Activated CD4-positive, alpha-beta T cell treated with anti-CD3 and anti-CD28 coated beads, Interleukin-2, Interleukin-4, amounts not matched to agents 100 ng/mL and 50 ng/mL, durations not matched to agents 16 hours and 8 hours (primary cell): ENCODE measurements at places on chromosomes 1 and 21.

DNA sequence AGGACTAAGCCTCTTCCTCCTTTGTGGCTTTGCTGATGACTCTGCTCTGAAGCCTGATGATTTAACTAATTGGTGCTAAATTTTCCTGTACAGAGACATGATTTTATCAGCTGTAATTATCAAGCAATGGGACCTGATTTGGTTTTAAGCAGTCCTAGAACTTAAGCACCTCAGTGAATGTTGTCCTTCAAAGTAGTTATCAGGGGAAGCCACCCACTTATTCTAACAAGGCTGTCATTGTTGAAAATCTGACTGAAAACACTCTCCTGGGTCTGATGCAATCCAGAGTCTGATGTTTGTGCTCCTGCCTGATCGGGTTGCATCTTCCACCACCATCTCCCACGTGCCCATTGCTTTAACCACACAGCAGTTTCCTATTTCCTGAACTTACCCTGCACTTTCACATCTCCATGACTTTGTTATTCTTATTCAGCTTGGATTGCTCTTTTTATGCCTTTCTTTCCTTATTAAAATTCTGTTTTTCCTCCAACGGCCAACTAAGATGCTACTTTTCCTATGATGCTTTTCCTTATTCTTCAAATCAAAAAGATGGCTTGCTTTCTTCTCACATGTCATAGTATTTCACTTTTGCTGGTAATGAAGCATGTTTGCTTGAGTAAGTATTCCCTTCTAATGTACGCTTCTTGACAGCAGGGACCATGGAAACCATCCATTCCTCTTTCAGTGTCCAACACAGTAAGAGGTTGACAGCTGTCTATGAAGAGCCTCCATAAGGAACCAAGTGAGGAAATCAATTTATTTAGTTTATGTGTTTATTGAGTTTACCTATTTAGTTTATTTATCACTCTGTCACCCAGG is 55.0 kb downstream of the S1PR1 start:
- DNase-seq: peak; percentile 81

DNA sequence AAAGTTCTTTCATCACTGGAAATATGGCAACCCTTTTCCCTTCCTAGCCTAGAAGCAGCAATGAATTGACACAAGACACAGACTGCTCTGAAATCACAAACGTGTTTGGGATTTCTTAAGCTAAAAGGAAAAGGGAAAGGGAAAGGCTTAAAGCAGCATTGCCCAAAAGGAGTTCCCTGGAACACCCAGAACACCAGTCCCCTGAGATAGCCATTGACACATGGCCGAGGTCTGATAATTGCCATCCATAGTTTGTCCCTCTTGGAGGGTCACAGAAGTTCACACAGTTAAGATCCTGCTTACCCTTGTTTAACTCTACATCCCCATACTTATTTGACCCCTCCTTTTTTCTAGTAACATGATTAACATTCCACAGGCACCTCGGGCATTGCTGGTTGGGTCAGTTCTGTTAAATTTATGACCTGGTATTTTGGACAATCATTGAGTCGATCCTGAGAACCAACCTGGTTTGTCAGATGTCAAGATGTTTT is 72.9 kb downstream of the ZNF281 start:
- no peak for DNase-seq

DNA sequence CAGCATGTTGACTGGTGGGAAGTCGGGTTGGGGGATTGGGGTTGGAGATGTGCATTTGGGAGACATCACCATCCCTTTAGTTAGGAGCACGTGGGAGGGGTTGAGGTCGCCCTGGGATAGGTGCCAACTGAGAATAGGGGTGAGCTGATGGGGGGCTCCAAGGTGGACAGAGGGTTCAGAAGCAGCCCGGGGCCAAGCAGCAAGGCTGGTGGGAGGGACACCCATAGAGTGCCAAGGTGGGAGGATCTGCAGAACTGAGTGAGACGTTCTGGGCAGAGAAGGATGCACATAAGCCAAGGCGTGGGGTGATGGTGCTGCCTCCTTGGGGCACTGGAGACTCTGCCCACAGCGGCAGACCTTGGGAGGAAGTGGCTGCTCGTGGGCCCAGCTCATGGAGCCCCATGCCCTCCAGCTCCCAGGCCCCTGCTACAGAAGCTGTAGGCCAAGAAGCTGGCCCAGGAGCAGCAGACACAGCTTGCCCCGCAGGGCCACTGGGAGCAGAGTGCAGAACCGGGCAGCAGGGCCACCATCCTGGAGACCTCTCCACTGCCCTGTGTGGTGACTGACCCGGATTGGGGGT is 31.4 kb upstream of the PKP1 start:
- no peak for DNase-seq

- DNase-seq: peak; percentile 19
These were observed 1.8 kb downstream of the PTTG1IP start for GRCh38 chr21:44871576-44872269.

DNA sequence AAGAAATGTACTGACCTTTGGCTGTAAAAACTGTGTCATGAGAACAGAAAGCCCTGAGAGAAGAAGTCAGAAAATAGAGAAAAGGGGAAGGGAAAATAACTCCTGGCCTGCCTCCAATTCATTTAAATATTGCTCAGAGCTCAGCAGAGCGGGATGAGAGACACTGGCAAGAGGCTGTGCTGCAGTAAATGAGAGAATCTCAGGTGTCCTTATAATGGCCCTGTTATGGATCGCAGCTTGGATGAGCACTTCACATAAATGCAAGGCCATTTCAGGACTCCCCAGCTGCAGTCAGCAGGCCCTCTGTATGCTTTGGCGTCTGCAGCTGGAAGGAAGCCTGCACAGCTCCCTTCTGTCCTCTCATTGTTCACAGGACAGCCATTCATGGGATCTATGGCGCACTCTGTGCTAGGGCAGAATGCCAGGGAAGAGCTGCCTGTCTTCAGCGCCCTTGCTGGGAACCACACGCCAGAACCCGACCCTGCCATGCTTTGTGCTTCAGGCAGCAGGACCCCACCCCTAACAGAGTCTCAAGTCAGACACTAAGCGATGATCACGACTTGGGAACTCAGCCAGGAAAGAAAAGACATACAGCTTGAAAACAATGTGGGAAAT is 20.7 kb upstream of the ABCB10 start:
- DNase-seq: no peak

DNA sequence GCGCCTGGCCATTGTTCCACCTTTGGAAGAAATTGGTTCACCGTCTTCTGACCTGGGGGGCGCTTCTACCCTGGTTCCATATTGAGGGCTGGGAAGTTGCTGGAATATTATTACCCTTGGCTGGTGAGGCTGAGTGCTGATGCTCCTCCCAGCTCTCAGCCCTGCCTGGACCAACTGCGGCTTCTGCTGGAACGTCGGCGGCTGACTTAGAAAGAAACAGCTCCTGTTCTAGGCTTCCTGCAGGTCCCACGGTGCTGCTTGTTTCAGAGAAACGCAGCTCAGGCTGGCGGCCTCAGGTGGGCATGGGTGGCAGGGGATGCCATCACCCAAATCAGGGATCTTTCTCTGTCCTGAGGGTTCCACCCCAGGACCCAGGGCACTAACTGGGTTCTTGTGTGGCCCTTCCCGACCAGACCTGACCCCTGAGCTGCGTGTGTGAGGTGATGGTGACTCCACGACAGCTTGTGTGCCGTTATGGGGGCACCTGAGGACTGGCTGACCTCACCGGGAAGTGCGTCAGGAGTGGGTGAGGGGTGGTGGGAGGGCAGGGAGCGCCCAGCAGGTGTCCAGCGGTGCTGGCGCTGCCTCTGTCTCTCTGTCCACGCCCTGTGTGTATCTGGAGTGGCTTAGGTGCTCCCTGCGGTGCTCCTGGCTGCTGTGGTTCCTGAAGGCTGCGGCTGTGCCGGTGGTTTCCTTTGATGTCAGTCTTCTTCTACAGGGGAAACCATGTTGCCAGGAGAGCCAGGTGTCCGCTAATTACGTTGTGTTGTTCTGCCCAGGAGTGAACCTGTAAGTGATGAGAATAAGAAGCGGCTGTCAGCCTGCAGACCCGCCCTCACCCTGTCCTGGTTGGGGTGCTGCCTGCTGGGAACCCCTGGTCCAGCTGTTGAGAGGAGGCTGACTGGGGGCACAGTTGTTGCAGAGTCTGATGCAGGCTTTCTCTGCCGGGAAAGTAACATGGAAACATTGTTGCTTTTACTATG is 8.9 kb downstream of the SKI start:
- no peak for DNase-seq

DNA sequence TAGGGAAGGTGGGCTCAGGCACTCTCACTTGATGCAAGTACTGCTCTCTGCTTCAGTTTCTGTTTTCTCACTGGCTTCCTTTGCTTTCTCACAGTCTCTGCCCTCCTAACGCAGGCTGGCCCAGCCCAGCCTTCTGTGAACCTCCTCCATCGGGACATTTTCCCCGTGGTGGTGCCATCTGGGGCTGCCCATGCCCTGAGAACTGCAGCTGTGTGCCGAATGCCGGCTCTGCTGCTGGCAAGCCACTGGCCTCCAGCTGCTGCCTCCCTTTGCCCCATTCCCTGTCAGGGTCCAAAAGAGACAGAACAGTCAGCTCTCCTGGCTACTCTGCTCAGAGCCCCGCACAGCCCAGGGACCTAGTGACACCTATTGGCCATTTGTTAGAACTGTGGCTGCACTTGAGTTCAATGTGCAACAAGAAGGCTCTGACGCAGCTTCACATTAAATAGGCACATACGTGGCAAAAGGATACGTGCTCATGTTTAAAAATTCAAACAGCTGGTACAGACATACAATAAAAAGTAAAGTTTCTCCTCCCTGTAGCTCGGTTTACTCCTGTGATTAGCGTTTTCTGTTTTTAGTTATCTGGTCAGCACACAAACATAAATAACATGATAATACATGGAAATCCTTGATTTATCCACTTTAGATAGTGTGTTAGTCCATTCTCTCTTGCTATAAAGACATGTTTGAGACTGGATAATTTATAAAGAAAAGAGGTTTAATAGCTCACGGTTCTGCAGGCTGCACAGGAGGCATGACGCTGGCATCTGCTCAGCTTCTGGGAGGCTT is 46.6 kb downstream of the FCRL5 start:
- DNase-seq: peak; percentile 33

DNA sequence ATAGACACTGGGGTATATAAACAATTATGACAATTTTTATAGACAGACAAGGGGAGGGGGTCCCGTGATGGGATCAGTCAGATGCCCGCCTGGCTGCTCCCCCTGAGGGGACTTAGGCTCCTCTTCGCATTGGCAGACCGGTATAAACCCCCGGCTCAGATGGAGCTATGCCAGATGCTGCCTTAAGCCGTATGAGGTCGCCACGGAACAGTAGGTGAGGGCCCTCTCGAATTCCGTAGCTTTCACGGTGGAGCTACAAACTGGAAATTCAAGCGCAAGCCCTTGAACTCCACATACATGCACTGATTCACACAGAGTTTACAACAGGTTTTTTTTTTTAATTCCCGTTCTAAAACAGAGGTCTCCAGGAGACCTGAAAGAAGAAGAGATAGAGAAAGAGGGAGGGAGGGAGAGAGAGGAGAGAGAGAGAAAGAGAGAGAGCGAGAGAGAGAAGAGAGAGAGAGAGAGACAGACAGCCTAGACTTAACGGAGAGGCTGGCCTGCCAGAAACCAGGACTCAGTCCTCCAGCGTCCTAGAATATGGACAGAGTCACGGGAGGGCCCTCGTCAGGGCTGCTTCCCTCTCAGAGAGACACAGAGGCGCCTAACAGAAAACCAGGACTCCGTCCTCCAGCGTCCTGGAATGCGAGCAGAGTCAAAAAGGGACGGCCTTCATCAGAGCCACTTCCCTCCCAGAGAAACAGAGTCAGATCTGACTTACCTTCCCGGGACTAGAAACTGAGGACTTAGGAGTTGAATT is 24.4 kb upstream of the TMEM54 start:
- peak; percentile 19 for DNase-seq

GRCh38 chr1:189669846-189670245 is 807.8 kb downstream of the BRINP3 start:
- no peak for DNase-seq

DNA sequence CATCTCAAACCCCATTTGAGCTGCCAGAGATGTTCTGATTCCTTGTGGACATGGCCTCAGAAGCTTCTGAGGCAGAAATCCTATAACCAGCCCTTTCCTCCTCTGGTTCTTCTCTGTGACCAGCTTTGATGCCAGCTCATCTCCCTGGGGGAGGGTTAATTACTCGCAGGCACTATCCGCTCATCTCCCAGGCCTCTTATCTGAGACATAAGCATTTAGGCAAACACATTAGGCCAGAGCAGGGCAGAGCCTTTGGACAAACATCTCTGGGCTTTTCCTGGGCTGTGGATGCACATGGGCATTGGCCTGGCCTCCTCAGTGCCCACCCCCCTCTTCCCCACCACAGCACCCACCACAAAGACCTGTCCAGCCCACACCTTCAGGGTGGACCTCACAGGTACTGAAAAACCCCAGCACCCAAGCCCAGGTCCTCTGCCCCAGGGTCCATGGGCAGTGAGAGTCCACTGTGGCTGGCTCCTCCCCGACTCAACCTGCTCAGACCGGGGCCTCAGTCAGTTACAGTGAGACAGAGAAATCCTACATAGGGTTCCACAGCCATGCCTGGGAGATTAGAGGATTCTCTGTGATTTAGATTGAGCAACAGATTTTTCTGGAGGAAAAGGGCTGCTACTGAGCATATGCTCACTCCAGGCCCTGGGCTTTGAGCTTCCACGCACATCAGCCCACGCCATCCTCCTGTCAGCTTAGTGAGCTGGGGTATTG is 26.9 kb downstream of the IGSF21 start:
- DNase-seq: no peak

GRCh38 chr1:24769656-24770651 is 24.7 kb downstream of the CLIC4 start:
- DNase-seq: no peak

- no peak for DNase-seq
These were observed 83.3 kb upstream of the TNR start for GRCh38 chr1:175826705-175827104.

GRCh38 chr1:55696891-55697290 is 481.7 kb upstream of the USP24 start:
- no peak for DNase-seq

DNA sequence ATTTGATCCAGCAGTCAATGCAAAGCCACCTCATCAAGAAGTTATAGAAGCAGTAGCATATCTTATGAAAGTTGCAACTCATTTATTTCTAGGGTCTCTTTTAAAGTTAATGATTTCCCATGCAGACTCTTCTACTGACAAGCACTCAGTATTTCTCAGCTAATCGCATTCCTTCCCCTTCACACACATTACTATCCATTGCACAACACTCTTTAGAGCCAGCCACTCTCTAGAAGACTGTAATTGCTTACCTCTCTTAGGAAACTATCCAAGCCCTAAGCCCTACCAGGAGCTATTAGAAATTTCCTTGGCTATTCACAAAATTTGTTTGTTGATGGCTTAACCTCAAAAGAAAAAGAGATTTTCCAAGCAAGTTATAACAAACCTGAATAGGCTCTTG is 106.0 kb downstream of the ADAMTS1 start:
- DNase-seq: no peak

GRCh38 chr1:205444300-205444930 is 11.4 kb downstream of the BLACAT1 start:
- DNase-seq: no peak

- no peak for DNase-seq
These were observed 1.4 kb downstream of the CASQ1 start for GRCh38 chr1:160191756-160192155.

DNA sequence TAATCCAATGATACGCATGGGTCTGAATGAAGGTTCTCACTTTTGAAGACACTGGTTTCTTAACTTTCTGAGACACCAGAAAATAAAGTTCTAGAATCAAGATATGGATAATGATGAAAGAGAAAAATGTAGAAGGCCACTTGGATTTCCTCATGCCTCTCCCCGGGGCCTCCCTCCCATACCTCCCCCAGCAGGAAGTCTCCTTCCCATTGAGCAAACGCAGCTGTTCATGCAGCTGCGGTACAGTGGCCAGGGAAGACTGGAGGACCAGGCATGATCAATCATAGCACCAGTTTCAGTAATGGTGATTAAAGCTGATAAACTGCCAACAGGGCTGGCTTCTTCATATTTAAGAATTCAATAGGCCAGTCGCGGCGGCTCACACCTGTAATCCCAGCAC is 10.9 kb upstream of the UBR4 start:
- no peak for DNase-seq
